ENCODE measurements at places on chromosomes 3 and 15. TPM values are rescaled to one million over a fixed set of nuclear protein-coding genes. Genes with fewer than 3 reads are reported as not detected.

Gene GPR149
- not detected for total RNA-seq

Gene TPRG1
- total RNA-seq, result 0.34 TPM

Gene ACTC1
- not detected for total RNA-seq

Gene TOPAZ1
- total RNA-seq, result not detected

Gene STAB1
- 0.07 TPM for total RNA-seq

Gene GTF2E1
- total RNA-seq, result 22.0 TPM

Gene MAGI1
- 21.1 TPM for total RNA-seq

Gene AMT
- total RNA-seq, result 1.6 TPM

Gene TTC14
- 22.2 TPM for total RNA-seq
